Natural killer cell (primary cell): ENCODE measurements at places on chromosomes 11 and 22.

DNA sequence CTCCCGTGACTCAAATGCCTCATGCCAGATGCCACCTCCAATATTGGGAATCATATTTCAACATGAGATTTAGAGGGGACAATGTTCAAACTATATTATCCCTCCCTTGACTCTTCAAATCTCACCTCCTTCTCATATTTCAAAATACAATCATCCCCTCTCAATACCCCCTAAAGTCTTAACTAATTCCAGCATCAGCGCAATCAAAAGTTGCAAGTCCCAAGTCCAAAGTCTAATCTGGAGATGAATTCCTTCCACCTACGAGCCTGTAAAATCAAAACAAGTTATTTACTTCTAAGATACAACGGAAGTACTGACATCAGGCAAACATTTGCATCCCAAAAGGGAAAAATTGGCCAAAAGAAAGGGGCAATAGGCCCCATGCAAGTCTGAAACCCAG, 67.2 kb upstream of the SC5D start:
- no peak for DNase-seq

DNA sequence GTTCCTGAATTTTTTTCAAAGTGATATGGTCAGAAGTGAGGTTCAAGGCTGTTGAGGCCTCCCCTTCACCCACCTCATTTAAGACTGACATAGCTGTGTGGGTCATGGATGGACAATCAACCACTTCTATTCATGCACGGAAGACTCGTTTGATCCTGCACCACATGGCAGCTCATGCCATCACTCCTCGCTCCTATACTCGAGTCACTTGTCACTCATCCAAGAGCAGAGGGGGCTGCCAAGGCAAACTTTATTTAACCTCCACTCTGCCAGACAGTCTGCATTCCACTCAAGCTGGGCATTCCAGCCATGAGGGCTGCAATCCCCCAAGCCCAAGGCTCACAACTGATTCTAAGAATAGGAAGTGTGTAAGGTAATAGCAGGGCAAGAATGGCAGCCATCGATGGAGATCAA, 34.1 kb downstream of the SNX19 start:
- no peak for DNase-seq

GRCh38 chr22:20664594-20664959, 109.3 kb upstream of the SERPIND1 start:
- no peak for DNase-seq

- no peak for DNase-seq
Measured at GRCh38 chr11:69657911-69658625, 17.1 kb downstream of the LTO1 start.

DNA sequence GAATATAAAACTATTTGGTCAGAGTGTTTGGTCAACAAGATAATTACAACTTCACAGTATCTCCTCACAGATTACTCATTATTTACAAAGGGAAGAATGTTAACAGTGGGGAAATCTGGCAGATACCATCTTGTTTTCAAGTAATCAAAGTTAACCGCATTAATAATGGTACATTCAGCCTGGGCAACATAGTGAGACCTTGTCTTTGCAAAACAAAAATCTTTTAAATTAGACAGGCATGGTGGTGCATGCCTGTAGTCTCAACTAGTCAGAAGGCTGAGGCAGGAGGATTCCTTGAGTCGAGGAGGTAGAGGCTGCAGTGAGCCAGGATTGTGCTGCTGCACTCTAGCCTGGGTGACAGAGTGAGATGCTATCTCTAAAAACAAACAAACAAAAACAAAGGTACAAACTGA, 78.5 kb downstream of the ACER3 start:
- DNase-seq, result no peak

DNA sequence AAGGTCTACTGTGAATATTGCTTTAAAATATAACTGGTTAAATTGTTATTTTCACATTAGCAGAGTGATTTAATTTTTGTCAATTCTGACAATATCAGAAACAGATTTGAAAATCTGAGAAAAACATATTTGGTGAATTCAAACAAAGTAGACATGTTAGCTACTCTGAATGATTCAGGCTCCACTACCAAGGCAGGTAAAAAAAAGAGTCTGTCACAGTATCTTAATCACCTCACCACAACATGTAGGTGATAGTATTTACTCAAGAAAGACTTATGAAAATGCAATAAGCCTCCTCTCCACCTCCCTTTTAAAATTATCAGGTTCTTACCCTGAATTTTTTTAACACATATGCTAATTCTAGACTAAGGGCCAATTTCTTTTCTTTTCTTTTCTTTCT, 42.6 kb downstream of the DDI1 start:
- no peak for DNase-seq
